Activated CD4-positive, alpha-beta memory T cell treated with anti-CD3 and anti-CD28 coated beads for 36 hours (primary cell): ENCODE measurements at places on chromosomes 2 and 18. TPM values are rescaled to one million over a fixed set of nuclear protein-coding genes. Genes with fewer than 3 reads are reported as not detected.
A peak's percentile ranks its signal among the peaks of the same experiment; 100 is the strongest.

Gene ALPI
- total RNA-seq, result not detected

Gene CD8B
- total RNA-seq, result 0.87 TPM

Gene RAD51AP2
- total RNA-seq, result not detected

Gene CRYBA2
- not detected for total RNA-seq

DNA sequence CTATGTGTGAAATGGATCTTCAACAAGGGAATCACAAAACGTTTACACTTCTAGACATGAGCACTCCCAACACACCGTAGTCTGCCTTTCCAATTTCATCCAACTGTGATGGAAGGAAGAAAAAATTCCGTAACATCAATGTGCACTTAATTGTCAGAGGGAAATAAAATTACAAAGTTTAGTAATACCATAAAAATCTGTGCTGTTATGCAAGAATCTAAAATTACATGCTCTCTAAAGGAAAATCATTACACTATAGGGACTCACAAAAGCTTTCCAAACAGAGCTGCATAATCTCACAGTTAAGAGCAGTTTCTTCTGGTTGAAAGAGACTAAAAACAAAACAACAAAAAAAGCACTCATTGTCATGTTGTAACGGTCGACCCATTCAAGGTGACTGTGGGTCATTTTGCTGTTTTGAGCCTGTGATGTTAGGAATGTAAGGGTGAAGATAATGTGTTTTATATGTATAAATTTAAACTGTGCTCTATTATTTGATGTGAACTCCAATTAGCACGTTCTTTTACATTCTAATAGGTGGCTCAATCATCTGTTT, 698.0 kb downstream of the TDRD15 start:
- DNase-seq, result no peak

- no peak for DNase-seq
These were observed 516.2 kb downstream of the DCDC2C start for GRCh38 chr2:4219571-4219970.

- DNase-seq, result no peak
These were observed 3.0 kb downstream of the SIX2 start for GRCh38 chr2:45006041-45006941.

GRCh38 chr2:176652300-176653182, 383.3 kb downstream of the MTX2 start:
- peak; percentile 33 for DNase-seq

DNA sequence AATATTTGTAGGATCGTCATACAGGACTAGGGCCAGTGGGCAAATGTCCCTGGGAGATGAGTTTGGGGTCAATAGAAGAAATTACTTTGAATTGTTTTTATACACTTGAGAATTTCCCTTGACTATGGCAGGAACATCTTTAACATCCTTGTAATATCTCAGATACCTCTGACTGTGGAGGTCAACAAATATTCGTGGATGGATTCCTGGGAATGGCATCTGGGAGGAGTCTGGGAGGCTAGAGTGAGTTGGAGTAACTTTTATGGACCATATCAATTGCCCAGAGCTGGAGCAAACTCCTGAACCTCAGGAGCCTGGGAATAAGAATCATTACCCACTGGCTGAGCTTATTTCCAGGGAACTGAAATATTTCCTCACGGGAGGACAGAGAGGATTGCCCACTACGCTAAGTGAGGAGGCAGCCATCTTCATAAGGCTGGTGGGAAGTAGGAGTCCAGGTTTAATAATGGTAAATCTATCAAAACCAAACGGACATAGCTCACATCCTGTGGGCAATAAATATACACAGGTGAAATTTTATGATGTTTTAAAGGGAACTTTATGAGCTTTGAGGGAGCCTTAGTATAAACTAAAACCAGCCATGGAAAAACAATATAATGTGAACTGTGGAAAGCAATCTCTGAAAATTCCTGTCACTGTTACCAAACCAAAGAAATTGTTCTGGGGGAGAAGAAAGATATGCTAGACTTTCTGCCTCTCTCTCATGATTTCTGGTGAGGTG, 44.4 kb upstream of the LCLAT1 start:
- no peak for DNase-seq

DNA sequence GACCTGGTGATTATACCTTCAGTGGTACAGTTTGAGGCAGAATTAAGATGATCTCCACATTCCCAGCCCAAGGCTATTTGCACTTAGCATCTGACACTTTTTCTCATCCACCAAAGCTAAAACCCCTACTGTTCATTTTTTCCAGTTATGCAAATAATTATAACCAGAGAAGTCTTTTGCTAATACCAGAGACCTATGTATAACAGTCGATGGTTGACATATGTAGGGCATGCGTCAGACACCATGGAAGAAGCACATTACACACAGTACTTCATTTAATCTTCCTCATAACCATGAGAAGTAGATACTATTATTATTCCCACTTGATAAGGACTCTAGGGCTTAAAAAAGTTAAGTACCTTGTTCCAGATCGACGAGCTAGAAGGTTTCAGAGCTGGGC, 36.5 kb downstream of the AP1S3 start:
- DNase-seq, result no peak

- no peak for DNase-seq
These were observed 40.0 kb downstream of the STEAP3 start for GRCh38 chr2:119263656-119264055.

GRCh38 chr2:204715361-204715760, 170.1 kb downstream of the PARD3B start:
- DNase-seq, result no peak
